Naive thymus-derived CD8-positive, alpha-beta T cell (primary cell): ENCODE measurements at places on chromosomes 3 and 15. TPM values are rescaled to one million over a fixed set of nuclear protein-coding genes. Genes with fewer than 3 reads are reported as not detected.

TMEM108 gene
- not detected for polyA plus RNA-seq

CMTM8 gene
- 3.8 TPM for polyA plus RNA-seq

CHRNA3 gene
- not detected for polyA plus RNA-seq

TM4SF1 gene
- not detected for polyA plus RNA-seq

DZIP1L gene
- polyA plus RNA-seq: not detected

GOLGA6A gene
- not detected for polyA plus RNA-seq

GRCh38 chr3:4833471-4833870, 145.8 kb upstream of the BHLHE40 start:
- DNase-seq: no peak

DNA sequence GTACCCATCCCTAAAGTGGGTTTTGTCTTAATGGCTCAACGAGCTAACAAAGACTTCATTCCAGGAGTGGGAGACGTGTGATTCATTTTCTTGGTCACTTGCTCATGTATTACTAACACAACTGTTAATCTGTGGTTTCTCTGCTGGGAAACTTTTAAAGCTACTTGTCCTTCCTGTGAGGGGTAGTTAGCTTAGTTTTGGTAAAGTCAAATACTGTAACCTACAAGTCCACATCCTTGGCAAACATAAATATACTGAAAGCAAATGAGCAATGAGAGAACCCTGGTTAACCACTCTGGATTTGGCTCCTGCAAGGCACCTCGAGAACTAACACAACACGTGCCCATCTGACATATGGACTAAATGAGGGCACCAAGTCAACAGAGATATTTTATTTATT, 19.9 kb downstream of the NOX5 start:
- no peak for DNase-seq

DNA sequence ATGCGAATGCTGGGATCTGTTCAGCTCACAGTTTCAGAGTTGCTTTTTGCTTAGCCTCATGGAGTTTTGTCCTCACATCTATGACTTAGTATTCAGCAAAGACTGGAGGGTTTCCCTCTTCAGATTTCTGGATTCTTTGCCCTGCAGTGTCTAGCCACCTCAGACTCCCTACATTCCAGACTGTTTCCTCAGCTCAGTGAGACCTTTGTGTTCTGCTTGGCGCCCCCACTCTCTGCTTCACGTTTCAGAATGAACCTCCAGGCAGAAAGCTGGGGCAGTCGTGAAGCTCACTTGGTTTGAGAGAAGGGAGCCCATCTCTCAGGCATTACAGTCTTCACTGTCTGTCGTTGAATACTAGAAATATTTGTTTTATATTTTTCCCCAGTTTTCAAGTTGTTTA, 118.1 kb downstream of the CACNA1D start:
- DNase-seq: no peak

GRCh38 chr3:183100376-183100775, 1.1 kb upstream of the MCCC1 start:
- DNase-seq: no peak

DNA sequence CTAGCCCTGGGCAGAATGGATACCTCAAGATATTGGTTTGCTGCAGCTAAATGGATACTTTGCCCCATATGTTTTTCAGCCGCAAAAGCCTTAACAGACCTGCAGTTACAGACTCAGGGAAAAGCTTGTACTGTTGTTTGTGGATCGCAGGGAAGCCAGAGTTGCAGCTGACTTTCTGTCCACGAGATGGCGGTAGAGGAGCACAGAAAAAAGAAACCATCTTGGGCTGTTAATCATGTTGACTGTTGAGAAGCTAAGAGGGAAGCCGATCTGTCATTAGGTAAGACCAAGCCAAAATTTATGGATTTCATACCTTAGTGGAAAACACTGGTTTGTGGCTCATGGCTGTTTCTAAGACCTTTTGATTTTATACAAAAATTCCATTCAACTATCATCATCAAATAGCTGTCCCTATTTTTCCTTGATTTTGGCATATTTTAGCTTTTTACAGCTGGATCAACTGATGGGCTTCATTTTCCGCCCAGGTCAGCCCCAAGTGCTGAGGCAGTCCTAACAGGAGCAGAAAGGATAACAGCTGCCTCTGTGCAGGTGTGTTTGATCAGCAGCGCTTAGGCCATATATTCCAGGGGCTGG, 205.7 kb upstream of the ZPLD1 start:
- peak; percentile 79 for DNase-seq

DNA sequence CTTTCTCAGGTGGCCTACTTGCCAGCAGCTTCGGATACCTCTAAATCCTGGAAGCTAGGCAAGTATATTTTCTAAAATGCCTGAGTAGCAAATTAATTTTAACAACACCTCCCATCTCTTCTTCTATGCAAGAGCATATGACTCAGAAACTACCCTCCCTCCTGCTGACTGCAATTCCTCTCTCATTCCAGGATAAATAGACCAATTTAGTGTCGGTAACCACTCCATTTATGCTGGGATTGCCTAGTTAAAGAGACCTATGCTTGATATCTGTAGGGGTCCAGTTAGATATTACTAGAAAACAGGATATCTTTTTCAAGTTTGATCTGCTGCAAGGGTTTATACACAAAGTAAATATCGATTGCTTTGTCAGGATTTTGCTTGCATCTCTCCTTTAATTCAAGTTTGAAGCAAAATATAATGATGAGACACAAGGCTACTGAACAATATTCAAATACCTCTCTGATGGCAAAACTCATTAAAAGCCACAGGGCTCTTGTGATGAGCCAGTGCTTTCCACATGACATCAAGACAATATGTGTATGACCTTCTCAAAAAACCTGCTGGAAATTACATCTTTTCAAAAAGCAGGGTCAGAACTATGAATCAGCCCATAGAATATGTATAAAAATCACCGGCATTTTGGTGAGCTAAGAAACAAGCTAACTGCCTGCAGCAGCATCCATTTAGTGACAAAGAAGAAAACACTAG, 491.6 kb upstream of the NECTIN3 start:
- DNase-seq: no peak

- no peak for DNase-seq
These were observed 951 bp downstream of the POMGNT2 start for GRCh38 chr3:43104660-43105595.

DNA sequence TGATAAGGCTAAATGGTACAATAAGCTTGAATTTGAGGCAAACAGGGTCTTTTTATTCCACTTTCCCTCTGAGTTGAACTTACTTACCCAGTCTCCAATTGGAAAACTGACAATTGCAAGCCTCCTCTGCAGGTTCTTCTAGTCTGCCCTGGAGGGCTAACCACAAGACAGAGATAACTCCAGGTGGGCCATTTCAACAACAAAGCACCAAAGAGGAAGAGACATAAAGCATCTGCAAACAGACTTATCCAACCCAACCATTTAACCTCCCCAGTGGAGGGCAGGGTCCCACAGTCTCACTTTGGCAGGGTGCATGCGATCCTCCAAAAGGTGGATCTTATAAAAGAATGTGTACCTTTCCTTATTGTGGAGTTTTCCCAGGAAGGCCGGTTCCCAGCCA, 525.8 kb downstream of the DIPK2A start:
- DNase-seq: no peak

DNA sequence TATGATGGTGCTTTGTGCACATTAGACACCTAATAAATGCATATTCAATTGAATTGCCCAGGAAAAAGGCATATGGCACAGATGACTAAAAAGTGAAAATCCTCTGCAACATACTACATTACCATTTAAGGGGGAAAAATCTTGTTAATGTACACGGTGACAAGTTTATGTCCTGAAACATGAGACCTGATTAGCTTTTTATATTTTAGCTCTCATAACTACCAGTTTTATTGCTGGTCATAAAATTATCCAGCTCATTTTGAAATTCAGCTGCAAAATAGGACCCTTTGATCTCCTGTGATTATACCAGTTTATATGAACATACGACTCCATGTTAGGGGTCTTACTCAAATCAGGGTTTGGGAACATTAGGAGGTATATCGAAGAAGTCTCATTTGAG, 684.6 kb upstream of the CCDC54 start:
- no peak for DNase-seq

GRCh38 chr3:115836944-115837343, 213.6 kb downstream of the GAP43 start:
- no peak for DNase-seq

- DNase-seq: no peak
These were observed 35.3 kb upstream of the KY start for GRCh38 chr3:134685929-134686802.

- no peak for DNase-seq
These were observed 19.2 kb downstream of the SNX33 start for GRCh38 chr15:75666823-75667501.
